ENCODE measurements at places on chromosomes 5 and 9. TPM values are rescaled to one million over a fixed set of nuclear protein-coding genes. Genes with fewer than 3 reads are reported as not detected.
A peak's percentile ranks its signal among the peaks of the same experiment; 100 is the strongest.

DNA sequence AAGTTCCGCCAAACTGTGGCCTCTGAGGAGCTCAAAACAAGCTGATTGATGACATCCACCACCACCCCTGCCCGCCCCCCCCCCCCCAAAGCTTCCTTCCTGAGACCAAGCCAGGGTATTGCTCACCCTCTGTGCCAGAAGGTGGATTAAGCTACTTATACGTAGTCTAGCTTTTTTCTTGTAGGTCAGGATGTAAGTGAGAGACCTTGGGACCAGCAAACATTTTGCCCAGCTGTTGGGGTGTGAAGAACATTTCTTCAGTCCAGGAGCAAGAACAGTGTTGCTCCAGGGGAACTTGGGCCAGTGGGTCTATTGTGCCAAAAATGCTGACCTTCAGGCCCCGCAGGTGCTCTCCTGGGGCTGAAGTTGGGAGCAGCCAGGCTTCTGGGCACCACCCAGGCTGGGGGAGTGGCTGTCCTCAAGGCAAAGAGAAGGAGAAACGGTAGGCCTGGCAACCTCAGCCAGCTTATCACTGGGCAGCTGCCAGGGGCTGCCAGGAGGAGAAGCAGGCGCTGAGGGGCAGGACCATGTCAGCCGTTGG lies 18.0 kb downstream of the NEURL1B start:
- H3K36me3 ChIP-seq, result no peaks in the 10 kb centered on the region
- H3K4me3 ChIP-seq, result no peak overlapping the region
- DNase-seq, result no peak
- no peaks in the 10 kb centered on the region for H3K4me1 ChIP-seq
- H3K27me3 ChIP-seq, result peaks cover 69% of the 10 kb centered on the region
- H3K27ac ChIP-seq, result no peak overlapping the region

DNA sequence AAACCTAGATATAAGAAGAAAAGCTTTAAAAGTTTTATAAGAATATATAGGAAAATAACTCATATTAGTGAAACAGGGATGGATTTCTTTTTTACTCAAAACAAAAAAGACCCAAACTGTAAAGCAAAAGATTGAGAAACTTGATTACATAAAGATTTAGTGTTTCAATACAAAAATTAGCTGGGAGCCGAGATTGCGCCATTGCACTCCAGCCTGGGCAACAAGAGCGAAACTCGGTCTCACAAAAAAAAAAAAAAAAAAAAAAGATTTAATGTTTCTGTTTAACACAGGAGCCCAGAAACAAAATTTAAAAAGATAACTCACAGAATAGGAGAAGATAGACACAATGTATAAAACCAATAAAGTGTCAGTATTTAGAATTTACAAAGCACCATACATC lies 45.2 kb downstream of the CDC14B start:
- no peak overlapping the region for H3K27ac ChIP-seq
- no peak for DNase-seq

GRCh38 chr9:129482521-129483414 lies 138.1 kb downstream of the C9orf50 start:
- DNase-seq, result peak; percentile 78
- H3K4me1 ChIP-seq, result peaks cover 62% of the 10 kb centered on the region
- peak overlapping the region; percentile 98 for H3K27ac ChIP-seq
- H3K4me3 ChIP-seq, result peak overlapping the region; percentile 57
- H3K36me3 ChIP-seq, result peaks cover 56% of the 10 kb centered on the region

DNA sequence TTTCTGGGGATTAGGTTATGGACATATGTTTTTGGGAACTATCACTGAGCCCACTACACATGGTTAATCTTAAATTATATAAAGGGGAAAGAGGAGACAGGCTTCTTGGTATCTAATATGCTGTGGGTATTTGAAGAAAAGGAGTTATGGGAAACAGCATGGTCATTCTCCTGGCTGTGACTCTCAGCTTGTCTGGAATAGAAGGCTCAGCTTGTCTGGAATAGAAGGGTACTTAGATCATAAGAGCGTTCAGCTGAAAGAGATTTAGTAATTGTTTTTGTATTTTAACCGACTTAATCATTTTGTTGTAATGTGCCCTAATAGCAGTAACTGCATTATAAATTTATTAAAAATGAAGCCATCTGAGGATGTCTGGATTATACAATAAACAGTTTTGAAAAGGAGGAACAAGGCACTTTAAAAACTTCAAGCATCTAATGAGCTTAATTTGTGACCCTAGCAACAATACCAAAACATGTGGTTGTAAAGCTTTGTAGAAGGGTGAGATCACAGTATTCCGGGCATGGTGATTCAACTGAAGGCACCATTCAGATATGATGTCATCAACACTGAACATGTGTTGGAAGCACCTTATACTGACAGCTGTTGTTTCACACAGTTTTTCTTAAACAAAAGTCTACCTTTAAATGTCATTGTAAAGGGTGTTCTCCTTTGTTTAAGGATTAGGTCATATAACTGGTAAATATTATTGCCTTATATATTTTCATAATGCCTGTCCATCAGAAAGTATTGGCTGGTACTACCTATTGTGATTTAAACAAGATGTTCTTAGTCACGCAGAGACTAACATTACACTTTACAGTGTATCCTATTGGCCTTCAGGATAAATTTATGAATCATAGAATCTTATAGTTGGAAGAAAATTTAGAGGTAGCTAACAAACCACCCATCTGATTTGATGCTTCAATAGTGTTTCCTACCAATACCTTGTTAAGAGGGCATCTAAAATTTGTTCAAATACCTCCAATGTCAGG lies 2174.1 kb upstream of the WWC1 start:
- H3K27me3 ChIP-seq, result no peaks in the 10 kb centered on the region
- no peaks in the 10 kb centered on the region for H3K36me3 ChIP-seq
- DNase-seq, result no peak
- no peak overlapping the region for H3K27ac ChIP-seq

DNA sequence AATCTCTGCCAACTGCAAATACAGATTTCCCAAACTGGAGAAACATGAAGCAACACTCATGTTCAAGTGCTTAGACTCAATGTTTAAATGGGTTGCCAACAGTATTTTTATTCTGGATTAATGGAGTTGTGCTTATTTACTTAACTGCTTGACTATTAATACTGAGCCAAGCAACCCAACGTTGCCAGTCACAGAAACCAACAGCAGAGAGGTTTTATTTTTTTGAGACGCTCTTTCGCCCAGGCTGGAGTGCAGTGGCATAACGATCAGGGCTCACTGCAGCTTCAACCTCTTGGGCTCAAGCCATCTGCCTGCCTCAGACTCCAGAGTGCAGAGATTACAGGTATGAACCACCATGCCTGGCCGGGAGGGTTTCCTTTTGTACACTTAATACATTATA lies 8.5 kb upstream of the TMEM268 start:
- no peak overlapping the region for H3K27ac ChIP-seq
- H3K4me1 ChIP-seq, result no peaks in the 10 kb centered on the region
- peaks cover 24% of the 10 kb centered on the region for H3K36me3 ChIP-seq
- no peak overlapping the region for H3K4me3 ChIP-seq
- DNase-seq, result no peak

DNA sequence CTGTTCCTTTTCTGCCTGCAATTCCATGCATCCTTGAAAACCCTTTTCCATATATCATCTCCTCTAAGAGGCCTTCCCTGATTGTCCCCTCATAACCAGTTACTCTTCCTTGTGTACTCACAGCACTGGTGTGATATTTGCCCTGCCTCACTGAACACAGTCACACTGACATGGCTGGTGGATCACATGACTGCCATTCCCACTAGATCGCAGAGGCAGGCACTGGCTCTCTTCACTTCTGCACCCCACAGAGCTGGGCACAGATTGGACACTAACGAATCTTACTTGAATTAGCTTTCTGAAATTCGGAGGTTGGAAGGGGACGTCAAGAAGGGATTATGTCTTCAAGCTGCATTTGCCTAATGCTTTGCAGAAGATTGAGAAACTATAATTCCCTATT lies 208.0 kb downstream of the PAPPA start:
- H3K27ac ChIP-seq, result no peak overlapping the region
- H3K36me3 ChIP-seq, result no peaks in the 10 kb centered on the region
- H3K27me3 ChIP-seq, result no peaks in the 10 kb centered on the region
- H3K4me3 ChIP-seq, result no peak overlapping the region
- H3K4me1 ChIP-seq, result no peaks in the 10 kb centered on the region

The RMI1 gene
- 13.4 TPM for total RNA-seq

GRCh38 chr9:128523199-128523925 lies 18.8 kb downstream of the GLE1 start:
- peaks cover 5% of the 10 kb centered on the region for H3K36me3 ChIP-seq
- DNase-seq, result no peak
- no peaks in the 10 kb centered on the region for H3K4me1 ChIP-seq
- no peak overlapping the region for H3K27ac ChIP-seq

DNA sequence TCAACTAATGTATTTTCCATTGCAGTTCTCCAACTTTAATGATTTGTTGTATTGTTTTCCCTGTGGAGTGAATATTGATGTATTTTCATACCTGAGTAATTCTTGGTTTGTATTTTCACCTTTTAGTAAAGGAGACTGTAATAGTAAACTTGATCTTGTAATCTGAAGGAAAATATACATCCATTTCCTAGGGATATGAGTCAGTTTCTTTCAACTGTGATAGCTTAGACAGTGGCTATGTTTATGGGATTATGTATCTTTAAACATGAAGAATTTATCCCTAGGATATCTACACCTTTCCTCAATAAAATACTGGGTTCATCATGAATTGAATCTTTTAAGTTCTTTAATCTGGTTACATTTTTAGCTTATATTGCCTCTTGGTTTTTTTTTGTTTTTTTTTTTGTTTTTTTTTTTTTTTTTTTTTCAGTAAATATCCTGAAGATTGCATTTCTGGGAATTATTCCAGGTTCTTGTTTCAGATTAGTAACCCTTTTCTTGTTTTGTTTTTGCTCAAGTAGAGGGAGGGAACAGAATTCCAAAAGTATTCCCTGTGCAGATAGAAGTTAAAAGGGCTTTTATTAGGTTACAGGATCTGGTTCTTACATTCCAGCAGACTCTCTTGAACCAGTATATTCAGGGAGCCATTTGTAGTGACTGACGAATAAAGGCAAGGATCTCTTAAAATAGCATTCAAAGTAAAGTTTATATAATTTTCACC lies 7.1 kb downstream of the WDR36 start:
- H3K4me1 ChIP-seq, result no peaks in the 10 kb centered on the region
- H3K36me3 ChIP-seq, result peaks cover 32% of the 10 kb centered on the region
- DNase-seq, result no peak
- no peak overlapping the region for H3K4me3 ChIP-seq

The PPP3R2 gene
- not detected for total RNA-seq

The TBC1D9B gene
- 147 TPM for total RNA-seq

DNA sequence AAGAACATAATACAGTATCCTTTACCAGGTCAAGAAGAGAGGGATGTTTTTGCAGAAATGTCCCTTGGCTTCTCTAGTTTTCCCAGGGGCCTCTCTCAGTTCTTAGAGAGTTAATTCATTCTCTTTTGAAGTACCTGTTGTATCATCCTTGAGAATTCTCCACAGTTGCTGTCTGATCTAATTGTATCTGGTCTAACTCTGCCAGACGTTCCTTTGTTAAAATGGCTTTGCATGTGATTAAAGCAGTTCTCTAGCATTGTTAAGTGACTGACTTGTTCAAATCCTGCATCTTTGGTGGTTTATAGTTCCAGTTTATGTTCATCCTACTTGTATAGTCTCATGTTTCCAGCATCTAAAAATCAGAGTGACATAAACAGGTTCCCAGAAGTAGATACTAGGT lies 65.0 kb downstream of the KIAA1958 start:
- H3K27ac ChIP-seq, result no peak overlapping the region
- H3K36me3 ChIP-seq, result peaks cover 5% of the 10 kb centered on the region
- DNase-seq, result no peak
- no peak overlapping the region for H3K4me3 ChIP-seq

- peaks cover 75% of the 10 kb centered on the region for H3K27me3 ChIP-seq
- no peaks in the 10 kb centered on the region for H3K4me1 ChIP-seq
- DNase-seq, result no peak
- H3K36me3 ChIP-seq, result no peaks in the 10 kb centered on the region
- no peak overlapping the region for H3K27ac ChIP-seq
These were observed 9.8 kb downstream of the SMIM23 start for GRCh38 chr5:171795381-171795780.

The ELOVL7 gene
- total RNA-seq, result 42.7 TPM

DNA sequence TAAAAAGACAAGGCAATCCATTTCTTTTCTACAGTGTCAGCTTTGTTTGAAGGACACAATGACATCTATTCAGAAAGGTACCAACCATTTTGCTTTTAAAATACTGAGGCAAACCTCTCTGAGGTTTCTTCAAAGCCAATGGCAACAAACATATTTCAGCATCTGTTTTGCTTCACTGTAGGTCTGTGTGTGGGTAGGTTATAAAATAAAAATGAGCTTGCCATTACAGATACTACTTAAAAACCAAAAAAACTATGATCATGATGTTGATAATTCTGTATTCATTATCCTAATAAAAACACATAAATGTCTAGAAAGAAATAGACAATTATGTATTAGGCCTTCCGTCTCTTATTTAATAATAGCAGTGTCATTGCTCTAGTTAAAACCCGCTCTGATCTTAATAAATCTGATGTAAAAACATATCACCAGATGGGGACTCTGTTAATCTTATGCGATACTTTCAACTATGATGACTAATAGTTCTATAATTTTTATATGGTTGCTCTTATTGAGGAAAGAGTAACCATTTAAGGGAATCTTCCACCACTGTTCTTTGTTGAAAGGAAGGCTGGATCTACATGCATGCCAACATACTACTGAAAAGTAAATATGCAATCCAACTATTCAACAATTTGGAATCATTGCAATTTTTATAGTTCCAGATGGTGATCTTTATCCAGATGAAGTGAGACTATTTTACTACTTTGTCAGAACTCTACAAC lies 647.2 kb downstream of the PDE4D start:
- no peak overlapping the region for H3K4me3 ChIP-seq
- H3K4me1 ChIP-seq, result no peaks in the 10 kb centered on the region
- H3K27ac ChIP-seq, result no peak overlapping the region
- DNase-seq, result no peak
- H3K27me3 ChIP-seq, result no peaks in the 10 kb centered on the region
- H3K36me3 ChIP-seq, result no peaks in the 10 kb centered on the region

- no peaks in the 10 kb centered on the region for H3K36me3 ChIP-seq
- peaks cover 8% of the 10 kb centered on the region for H3K4me1 ChIP-seq
- no peaks in the 10 kb centered on the region for H3K27me3 ChIP-seq
- H3K27ac ChIP-seq, result no peak overlapping the region
These were observed 181.3 kb downstream of the RAB3C start for GRCh38 chr5:58764199-58764598.

The TMEM245 gene
- 52.2 TPM for total RNA-seq

- peaks cover 40% of the 10 kb centered on the region for H3K4me1 ChIP-seq
- no peak overlapping the region for H3K27ac ChIP-seq
- DNase-seq, result no peak
- no peaks in the 10 kb centered on the region for H3K27me3 ChIP-seq
- no peaks in the 10 kb centered on the region for H3K36me3 ChIP-seq
These were observed 36.3 kb upstream of the FGF1 start for GRCh38 chr5:142722146-142722545.

GRCh38 chr9:89122949-89123348 lies 55.7 kb downstream of the SHC3 start:
- DNase-seq, result no peak
- no peak overlapping the region for H3K27ac ChIP-seq
- H3K4me1 ChIP-seq, result peaks cover 6% of the 10 kb centered on the region
- H3K27me3 ChIP-seq, result no peaks in the 10 kb centered on the region

The ARID3C gene
- not detected for total RNA-seq

The PCDHGB4 gene
- 8.2 TPM for total RNA-seq

- H3K36me3 ChIP-seq, result no peaks in the 10 kb centered on the region
- no peak overlapping the region for H3K27ac ChIP-seq
- no peaks in the 10 kb centered on the region for H3K4me1 ChIP-seq
- no peak overlapping the region for H3K4me3 ChIP-seq
These were observed 538.2 kb downstream of the CYLC2 start for GRCh38 chr9:103533318-103533717.

The GFI1B gene
- not detected for total RNA-seq
